ENCODE measurements at places on chromosomes 13 and 19. TPM values are rescaled to one million over a fixed set of nuclear protein-coding genes. Genes with fewer than 3 reads are reported as not detected.

Gene TMEM38A
- total RNA-seq, result 1.2 TPM

Gene FSTL3
- 217 TPM for total RNA-seq

Gene FAM174C
- 91.9 TPM for total RNA-seq

Gene LILRA1
- total RNA-seq, result not detected

Gene SRRM5
- 0.73 TPM for total RNA-seq

Gene CCNE1
- 22.6 TPM for total RNA-seq

Gene TTC9B
- total RNA-seq, result 0.61 TPM

Gene TMPRSS9
- not detected for total RNA-seq

Gene SBK2
- total RNA-seq, result 1.9 TPM

Gene MEIOSIN
- total RNA-seq, result 0.06 TPM

Gene CASP14
- not detected for total RNA-seq

Gene DMAC2
- total RNA-seq, result 109 TPM

Gene XRCC1
- 27.5 TPM for total RNA-seq

Gene MISP3
- 3.9 TPM for total RNA-seq

Gene APOC4
- not detected for total RNA-seq

Gene WDR83
- total RNA-seq, result 11.2 TPM

Gene ZNF878
- total RNA-seq, result not detected

Gene C2CD4C
- total RNA-seq, result 0.35 TPM

Gene NANOS3
- total RNA-seq, result 2.1 TPM

Gene LILRA5
- total RNA-seq, result not detected

Gene LPAR6
- 0.98 TPM for total RNA-seq

Gene ZNF737
- not detected for total RNA-seq

Gene PLPPR3
- total RNA-seq, result 5.0 TPM

Gene ARRDC5
- not detected for total RNA-seq

Gene DAND5
- total RNA-seq, result 0.07 TPM

Gene CPB2
- 0.08 TPM for total RNA-seq

Gene CYP2F1
- not detected for total RNA-seq

Gene DIRAS1
- total RNA-seq, result 4.0 TPM

Gene HRC
- 0.05 TPM for total RNA-seq

Gene TFPT
- 19.3 TPM for total RNA-seq

Gene PEG3
- total RNA-seq, result not detected

Gene EFNB2
- 4.3 TPM for total RNA-seq

Gene ZNF541
- 0.06 TPM for total RNA-seq

Gene ATP8B3
- total RNA-seq, result 1.9 TPM

Gene ZNF836
- 1.1 TPM for total RNA-seq

Gene AP1M1
- total RNA-seq, result 71.5 TPM

Gene RNF113B
- total RNA-seq, result not detected

Gene SSC5D
- 0.99 TPM for total RNA-seq

Gene KRTDAP
- total RNA-seq, result not detected

Gene RFX1
- 5.4 TPM for total RNA-seq
